ENCODE measurements at places on chromosomes 2 and 18.
A peak's percentile ranks its signal among the peaks of the same experiment; 100 is the strongest.

DNA sequence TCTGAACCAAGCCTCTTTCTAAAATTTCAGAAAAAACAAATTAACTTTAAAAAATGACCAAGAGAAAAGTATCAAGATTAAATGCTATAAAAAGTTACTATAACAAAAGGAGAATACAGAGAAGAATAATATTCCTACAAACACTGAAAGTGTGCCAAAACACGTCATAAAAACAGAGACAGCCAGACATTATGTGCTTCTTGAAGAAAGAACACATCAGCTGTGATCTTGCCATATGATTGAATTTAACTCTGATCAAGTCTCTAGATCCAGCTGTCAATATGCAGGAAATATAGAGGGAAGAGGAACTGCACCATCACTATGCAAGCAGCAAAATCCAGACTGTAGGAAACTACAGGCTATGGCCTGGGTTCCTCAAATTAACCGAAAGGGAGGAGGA is 33.7 kb upstream of the COL5A2 start:
- no peak for DNase-seq

DNA sequence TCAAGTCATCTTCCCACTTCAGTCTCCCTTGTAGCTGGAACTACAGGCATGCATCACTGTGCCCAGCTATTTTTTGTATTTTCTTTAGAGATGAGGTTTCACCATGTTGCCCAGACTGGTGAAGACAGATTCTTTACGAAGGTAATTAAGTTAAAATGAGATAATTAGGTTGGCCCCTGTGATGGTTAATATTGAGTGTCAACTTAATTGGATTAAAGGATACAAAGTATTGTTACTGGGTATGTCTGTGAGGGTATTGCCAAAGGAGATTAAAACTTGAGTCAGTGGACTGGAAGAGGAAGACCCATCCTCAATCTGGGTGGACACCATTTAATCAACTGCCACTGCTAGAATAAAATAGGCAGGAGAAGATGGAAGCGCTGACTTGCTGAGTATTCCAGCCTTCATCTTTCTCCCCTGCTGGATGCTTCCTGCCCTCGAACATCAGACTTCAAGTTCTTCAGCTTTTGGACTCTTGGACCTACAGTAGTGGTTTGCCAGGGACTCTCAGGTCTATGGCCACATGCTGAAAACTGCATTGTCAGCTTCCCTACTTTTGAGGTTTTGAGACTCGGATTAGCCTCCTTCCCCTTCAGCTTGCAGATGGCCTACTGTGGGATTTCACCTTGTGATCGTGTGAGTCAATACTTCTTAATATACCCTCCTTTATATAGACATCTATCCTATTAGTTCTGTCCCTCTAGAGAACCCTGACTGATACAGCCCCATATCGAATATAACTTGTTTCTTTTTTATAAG is 269.1 kb downstream of the TMX3 start:
- no peak for DNase-seq

DNA sequence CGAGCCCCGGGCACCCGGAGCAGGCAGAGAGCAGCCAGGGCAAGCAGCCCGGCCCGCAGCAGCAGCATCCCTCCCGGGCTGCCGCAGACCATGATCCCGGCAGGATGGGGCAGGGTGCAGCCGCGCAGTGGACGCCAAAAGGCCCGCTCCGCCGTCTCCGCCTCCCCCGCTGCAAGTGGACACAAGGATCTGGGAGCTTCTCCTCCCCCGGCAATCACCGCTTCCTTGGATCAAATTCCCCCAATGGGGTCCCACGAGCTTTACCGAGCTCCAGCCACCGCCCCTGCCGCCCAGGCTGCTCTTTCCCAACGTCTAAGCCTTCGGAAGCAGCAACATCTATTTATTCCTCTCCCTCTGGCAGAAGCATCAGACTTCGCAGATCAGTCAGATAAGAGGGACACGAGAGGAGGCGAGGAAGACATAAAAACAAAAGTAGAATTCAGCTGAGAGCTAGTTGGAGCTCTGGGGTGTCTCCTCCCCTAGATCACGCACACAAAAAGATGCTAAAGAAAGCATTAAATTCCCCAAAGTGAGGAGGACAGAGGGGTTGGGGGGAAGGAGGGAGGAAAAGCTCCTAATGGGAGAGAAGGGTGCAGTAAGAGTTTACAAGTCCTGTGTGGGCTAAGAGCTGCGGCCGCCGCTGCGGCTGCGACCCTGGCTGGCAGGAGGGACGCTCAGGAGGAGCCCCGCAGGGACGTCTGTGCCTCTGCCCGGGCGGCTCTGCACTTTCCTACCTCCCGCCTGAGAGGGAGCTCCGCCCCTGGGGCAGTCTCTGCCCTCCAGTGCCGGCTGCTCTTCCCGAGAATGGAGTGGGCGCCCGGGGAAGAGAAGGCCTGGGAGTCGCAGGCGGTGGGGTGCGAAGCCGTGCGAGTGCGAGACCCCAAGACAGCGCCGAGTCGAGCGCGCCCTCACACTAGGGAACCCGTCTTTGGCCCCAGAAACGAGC is at the start of gene FRZB:
Gene FRZB, minus strand, starts transcription at position 177 of the 946 bp plus-strand sequence. Its CDS starts 85 bp downstream, at position 92.
- DNase-seq = no peak

- DNase-seq = no peak
Measured at GRCh38 chr2:105935063-105935462, 190.4 kb downstream of the NCK2 start.

DNA sequence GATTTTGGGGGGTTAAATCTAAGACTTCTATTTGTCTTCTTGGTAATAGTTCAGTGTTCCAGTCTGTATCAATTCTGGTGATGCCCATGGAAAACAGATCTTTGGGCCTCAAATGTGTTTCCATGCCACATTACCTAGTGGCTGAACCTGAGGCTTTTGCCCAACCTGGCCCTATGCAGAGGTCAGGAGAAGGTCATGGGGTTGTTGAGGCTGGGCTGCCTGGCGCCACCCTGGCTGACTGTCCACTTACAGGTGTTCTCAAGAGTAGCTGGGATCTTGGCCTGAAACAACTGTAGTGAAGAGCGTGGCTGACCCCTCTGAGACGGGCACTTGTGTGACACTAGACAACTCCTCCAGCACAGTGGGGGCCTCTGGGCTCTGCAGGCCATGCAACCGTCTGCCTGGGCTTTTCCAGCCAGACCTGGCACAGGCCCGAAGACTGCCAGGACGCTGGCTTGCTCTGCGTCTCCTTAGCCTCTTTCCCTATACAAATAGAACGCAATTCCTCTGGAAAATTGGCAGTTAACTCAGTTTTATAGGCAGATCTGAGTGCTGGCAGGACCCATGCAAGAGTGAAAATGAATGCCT is 127.8 kb downstream of the TRIM43 start:
- no peak for DNase-seq

DNA sequence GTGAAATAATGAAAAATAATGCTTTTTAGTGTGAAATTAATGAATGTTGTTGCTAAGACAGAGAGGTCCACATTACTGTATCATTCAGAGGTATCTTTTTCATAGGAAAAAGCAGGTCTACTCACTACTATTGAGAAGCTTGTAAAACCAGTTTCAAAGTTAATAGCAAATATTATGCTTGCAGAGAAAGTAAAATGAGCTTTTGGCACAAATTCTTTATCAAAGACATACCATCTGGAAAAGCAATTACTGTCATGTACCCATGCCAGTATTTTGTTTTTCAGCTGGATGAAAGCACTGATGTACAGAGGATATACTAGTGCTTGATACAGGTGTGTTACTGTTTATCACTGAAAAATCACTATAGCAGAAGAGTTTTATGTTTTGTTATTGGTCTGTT is 77.5 kb downstream of the NCOA1 start:
- DNase-seq = no peak

DNA sequence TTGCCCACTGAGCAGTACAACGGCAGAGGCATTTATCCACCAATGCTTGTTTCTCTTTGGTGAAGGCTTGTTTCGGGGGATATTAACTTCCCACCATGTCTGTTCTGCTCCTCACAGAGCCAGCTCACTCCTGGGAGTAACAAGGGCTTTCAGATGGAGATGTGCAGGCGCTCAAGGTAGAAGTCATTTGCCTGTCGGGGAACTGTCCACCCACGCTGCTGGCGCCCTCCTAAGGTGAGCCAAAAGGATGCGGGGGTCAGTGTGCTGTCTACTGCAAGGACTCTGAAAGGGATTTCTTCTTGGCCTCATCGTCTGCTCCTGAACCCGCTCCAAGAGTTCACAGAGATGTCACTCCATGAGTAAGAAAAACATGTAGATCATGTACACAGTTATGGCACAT is 57.0 kb upstream of the CYRIA start:
- no peak for DNase-seq

DNA sequence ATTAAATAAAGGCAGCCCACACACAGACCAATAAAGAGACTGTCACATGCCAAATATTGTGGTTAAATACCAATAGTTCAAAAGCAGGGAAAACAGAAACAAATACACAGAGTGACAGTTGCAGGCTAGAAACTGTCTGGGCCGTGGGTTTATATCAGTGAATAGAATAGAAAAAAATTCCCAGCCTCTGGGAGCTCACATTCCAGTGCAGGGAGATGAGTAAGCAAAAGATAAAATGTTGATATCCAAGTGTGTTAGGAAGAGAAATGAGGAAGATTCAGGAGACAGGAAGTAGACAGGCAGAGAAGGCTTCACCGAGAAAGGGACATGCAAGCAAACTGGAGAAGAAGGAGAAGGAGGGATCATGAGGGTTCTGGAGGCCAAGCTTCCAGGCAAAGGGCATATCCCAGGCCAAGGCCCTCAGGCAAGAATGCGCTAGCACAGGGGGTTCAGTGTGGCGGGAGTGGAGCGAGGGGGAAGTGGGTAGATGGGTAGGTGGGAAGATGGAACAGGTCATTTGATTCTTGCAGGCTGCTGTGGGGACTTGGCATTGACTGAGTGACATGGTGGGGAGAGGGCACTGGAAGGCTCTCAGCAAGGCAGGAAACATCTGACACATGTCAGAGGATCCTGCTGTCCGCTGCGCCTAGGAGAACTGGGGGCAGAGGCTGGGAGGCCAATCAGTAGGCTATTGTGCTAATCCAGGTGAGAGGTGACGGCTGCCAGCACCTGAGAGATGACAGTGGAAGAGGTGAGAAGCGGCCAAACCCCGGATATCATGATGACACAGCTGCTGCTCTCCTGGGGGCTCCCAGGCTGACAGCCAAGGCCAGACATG is 89.2 kb downstream of the ZBTB7C start:
- DNase-seq = no peak

DNA sequence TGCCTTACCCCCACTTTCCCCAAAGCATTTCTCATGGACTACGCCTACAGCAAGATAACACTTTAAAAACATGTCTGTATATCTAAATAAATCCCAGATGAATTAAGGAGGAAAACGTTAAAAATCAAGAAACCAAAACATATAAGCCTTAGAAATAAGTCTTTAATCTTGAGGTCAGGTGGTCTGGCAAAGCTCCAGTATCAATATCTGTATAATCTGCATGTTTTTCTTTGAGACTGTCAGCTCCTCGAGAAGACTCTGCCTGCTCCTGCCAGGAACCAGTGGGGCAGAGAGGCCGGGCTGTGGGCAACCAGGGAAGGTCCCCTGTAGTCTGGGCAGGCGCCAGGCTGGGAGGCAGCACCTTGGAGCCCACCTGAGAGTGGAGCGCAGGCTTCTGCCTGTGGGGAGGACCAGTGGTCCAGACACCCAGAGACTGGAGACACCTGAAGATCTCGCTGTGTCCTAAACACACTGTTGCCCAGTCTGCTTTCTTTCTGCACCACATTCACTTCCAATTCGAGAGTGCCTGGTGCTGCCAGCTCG is 291.0 kb upstream of the SOX11 start:
- no peak for DNase-seq

DNA sequence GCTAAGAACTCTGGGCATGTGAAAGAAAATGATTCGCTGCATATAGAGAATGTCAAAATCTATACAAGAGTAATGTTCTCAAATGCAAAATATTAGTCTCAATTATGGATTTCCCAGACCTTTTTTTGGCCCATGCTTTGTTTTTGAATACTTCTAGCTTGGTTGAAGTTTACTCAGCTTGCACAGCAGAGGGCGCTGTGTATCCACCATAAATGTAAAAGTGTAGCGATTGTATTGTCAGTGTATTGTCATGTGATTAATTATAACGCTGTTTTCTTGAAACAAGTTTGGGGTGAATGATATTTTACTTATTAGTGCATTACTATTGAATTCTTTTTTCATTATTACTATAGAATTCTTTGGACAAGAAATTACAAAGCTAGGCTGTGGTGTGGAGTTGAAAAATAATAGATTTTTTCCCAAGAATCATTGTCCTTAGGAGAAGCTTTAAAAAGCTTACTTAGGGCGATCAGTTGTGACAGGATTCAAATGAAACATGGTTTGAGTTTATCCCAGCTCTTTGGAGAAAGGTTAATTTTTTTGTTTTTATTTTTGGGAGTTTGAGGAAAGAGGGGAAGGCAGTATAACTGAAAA is 98.3 kb downstream of the PIK3C3 start:
- DNase-seq = peak; percentile 52

- no peak for DNase-seq
Measured at GRCh38 chr2:55839182-55839819, 84.3 kb downstream of the EFEMP1 start.

- no peak for DNase-seq
Measured at GRCh38 chr2:15325296-15325695, 235.8 kb downstream of the NBAS start.

- DNase-seq = no peak
Measured at GRCh38 chr2:207662203-207662602, 37.0 kb upstream of the METTL21A start.

DNA sequence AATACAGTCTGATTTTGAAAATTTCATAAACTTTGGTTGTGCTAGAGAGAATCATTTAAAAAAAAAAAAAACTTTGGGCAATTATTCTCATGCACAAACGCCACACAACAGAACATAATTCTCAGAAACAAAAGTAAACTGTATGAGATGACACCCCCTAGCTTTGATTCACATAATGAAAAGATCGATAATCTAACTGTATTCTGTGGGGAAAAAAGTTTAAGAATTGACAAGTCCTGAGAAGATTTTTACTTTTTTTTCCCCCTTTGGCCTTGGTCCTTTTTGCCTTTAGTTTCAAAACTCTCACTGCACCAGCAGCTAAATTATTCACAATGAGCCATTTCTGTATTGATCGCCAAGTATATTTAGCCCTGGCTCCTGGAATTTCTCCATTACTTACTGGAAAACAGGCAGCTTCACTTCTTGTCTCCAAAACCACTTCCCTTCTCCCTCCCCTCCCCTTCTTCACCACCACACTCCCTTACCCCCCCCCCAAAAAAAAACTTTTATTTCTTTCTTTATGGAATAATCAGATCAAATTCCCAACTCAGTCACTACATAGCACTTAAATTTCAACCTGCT is 2.0 kb downstream of the IKZF2 start:
- DNase-seq = no peak

DNA sequence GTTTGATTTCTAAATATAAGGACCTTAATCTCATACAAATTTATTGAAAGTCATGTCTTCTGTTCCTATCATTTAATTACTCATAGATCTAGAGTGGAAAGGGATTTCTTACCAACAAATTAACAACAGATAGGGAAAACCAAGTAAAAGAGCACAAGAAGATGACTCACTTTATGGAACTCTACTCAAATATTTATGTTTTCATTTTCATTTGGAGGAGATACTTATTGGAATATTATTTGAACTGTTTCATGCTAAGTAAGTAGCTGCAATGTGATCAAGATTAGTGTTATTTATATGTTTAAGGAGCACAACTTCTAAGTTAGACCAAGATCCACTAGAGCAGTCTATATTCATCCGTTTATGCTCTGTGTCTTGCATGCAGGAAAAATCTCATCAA is 1.3 kb downstream of the NT5C1B start:
- DNase-seq = no peak

- DNase-seq = no peak
Measured at GRCh38 chr18:76212960-76213359, 282.1 kb downstream of the ZNF516 start.

GRCh38 chr2:217552081-217552480 is 450.7 kb downstream of the TNS1 start:
- no peak for DNase-seq

- no peak for DNase-seq
Measured at GRCh38 chr2:14143435-14143834, 489.1 kb upstream of the LRATD1 start.
